ENCODE measurements at places on chromosomes 13 and 19.

- DNase-seq, result no peak
These were observed 15.9 kb upstream of the SLC35E1 start for GRCh38 chr19:16587833-16588823.

GRCh38 chr13:26557393-26558073 lies at the start of gene WASF3:
WASF3 (plus strand) TSS chr13:26557683; CDS start chr13:26642271, 84,588 bp downstream.
- peak; percentile 97 for DNase-seq

DNA sequence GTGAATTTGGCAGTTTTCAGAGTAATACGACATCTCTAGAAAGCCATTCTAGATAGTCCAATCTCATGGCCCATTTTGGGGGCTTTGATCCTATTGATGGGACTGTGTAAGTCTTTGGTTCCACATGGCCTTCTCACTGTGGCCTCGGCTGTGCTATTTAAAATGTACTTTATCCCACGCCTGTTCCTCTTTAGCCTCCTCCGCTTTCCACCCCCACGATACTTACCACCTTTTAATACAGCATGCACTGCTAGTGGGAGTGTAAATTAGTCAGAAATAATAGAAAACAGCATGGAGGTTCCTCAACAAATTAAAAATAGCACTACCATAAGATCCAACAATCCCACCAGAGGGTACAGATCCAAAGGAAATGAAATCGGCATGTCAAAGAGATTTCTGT lies 28.3 kb upstream of the CEBPG start:
- DNase-seq, result no peak

DNA sequence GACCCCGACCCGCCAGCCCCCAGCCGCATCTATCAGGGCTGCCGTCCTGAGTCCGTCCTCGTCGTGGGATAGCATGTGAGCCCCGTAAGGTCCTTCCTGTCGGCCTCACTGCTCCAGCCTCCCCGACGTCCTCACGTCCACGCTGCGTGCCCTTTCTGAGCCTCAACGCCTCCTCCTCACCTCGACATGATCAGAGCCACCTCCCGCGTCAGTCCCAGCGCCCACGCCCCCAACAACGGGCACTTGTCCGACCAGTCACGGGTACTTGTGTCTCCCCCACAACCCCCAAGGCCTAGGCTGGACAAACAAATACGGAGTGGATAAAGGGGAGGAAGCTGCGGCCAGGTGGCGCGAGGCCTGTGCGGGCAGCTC lies 665 bp downstream of the ZNF497 start:
- peak; percentile 59 for DNase-seq

- no peak for DNase-seq
These were observed 9.5 kb downstream of the NFILZ start for GRCh38 chr19:8639821-8640401.

- DNase-seq, result no peak
These were observed 19.4 kb upstream of the MBNL2 start for GRCh38 chr13:97202761-97203160.

- DNase-seq, result no peak
These were observed 42.6 kb upstream of the TPM4 start for GRCh38 chr19:16033721-16034120.

Measured in NCI-H1930 (cell line).